ENCODE measurements at places on chromosomes 12 and 14. TPM values are rescaled to one million over a fixed set of nuclear protein-coding genes. Genes with fewer than 3 reads are reported as not detected.

Gene VASH1
- total RNA-seq: 9.2 TPM

Gene SCNN1A
- not detected for total RNA-seq

Gene OAS3
- total RNA-seq: 42.6 TPM

Gene PIWIL1
- not detected for total RNA-seq

DNA sequence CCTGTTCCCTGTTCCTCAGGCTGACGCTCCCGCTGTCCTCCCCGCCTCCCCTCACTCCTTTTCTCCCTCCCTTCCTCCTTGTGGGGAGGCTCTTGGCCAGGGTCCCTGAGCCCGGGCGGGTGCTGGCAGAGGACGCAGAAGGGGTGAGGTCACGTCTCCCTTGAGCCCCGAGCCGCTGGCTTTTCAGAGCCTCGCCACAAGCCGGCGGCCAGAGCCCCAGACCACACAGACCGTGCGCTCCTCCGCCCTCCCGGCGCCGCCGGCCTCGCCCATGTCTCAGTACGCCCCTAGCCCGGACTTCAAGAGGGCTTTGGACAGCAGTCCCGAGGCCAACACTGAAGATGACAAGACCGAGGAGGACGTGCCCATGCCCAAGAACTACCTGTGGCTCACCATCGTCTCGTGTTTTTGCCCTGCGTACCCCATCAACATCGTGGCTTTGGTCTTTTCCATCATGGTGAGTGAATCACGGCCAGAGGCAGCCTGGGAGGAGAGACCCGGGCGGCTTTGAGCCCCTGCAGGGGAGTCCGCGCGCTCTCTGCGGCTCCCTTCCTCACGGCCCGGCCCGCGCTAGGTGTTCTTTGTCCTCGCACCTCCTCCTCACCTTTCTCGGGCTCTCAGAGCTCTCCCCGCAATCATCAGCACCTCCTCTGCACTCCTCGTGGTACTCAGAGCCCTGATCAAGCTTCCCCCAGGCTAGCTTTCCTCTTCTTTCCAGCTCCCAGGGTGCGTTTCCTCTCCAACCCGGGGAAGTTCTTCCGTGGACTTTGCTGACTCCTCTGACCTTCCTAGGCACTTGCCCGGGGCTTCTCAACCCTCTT lies at the start of gene TMEM233:
TMEM233 (plus strand) TSS at position 197 of the 821 bp plus-strand sequence; CDS start at position 272, 75 bp downstream.
- peak within 1 kb of the TSS; percentile 73 for H3K4me3 ChIP-seq
- no peak for DNase-seq
- peak within 1 kb of the TSS; percentile 93 for H3K27ac ChIP-seq
- H3K36me3 ChIP-seq: no peaks in the 10 kb centered on the region
- no peaks in the 10 kb centered on the region for H3K27me3 ChIP-seq

GRCh38 chr14:101843665-101844064 lies 82.2 kb downstream of the PPP2R5C start:
- DNase-seq: no peak
- H3K27me3 ChIP-seq: no peaks in the 10 kb centered on the region
- no peak overlapping the region for H3K4me3 ChIP-seq
- no peak overlapping the region for H3K27ac ChIP-seq

- DNase-seq: peak; percentile 45
- H3K27ac ChIP-seq: peak overlapping the region; percentile 17
- no peaks in the 10 kb centered on the region for H3K36me3 ChIP-seq
- peaks cover 8% of the 10 kb centered on the region for H3K4me1 ChIP-seq
- no peaks in the 10 kb centered on the region for H3K27me3 ChIP-seq
- H3K4me3 ChIP-seq: no peak overlapping the region
Measured at GRCh38 chr12:68359674-68360073, 27.5 kb upstream of the MDM1 start.

DNA sequence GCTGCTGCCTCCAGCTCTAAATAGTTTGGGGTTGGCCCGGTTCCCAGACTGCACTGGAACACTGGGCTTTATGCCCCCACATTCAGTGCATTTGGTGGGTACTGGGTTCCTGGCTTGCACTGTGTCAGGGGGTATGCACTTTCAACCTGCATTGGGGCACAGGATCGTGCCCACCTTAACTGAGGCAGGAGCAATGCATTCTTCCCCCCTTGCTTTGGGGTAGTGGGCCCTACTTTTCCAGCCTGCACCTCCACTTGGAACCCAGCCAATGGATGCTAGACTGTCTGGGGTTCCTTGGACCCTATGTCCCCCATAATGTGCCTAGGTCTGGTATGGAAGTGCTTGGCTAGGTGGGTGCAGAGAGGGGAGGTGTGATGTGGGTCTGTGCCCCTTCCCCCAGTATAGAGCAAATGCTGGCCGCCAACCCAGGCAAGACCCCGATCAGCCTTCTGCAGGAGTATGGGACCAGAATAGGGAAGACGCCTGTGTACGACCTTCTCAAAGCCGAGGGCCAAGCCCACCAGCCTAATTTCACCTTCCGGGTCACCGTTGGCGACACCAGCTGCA lies 615 bp downstream of the TARBP2 start:
- DNase-seq: no peak
- H3K27ac ChIP-seq: peak overlapping the region; percentile 98
- H3K4me3 ChIP-seq: peak overlapping the region; percentile 54
- H3K4me1 ChIP-seq: peaks cover 37% of the 10 kb centered on the region
- no peaks in the 10 kb centered on the region for H3K27me3 ChIP-seq

- H3K36me3 ChIP-seq: no peaks in the 10 kb centered on the region
- no peak for DNase-seq
- no peaks in the 10 kb centered on the region for H3K27me3 ChIP-seq
- no peaks in the 10 kb centered on the region for H3K4me1 ChIP-seq
Measured at GRCh38 chr14:31712244-31713127, 151.3 kb downstream of the NUBPL start.

- no peaks in the 10 kb centered on the region for H3K4me1 ChIP-seq
- no peaks in the 10 kb centered on the region for H3K36me3 ChIP-seq
- H3K27ac ChIP-seq: no peak overlapping the region
- no peaks in the 10 kb centered on the region for H3K27me3 ChIP-seq
Measured at GRCh38 chr12:58530742-58531062, 389.6 kb downstream of the LRIG3 start.

DNA sequence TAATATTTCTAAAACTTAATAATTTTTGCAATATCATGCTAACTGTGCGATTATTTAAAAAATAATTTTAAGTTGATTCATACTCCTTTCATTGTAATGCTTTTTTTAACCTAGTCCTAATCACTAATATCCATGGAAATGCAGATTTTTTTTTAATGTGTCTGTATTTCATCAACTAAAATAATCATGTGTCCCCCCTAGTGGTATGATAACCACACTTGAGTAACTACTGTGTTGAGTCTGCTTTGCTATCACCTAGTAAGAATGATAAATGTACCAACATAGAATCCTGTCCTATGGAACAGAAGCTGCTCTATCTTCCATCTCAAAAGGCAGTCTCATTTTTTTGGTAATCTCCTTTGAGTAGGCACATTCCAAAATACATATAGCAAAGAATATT lies 19.1 kb upstream of the SYNE2 start:
- DNase-seq: no peak
- H3K4me1 ChIP-seq: peaks cover 11% of the 10 kb centered on the region
- H3K4me3 ChIP-seq: no peak overlapping the region
- H3K36me3 ChIP-seq: no peaks in the 10 kb centered on the region
- no peaks in the 10 kb centered on the region for H3K27me3 ChIP-seq

DNA sequence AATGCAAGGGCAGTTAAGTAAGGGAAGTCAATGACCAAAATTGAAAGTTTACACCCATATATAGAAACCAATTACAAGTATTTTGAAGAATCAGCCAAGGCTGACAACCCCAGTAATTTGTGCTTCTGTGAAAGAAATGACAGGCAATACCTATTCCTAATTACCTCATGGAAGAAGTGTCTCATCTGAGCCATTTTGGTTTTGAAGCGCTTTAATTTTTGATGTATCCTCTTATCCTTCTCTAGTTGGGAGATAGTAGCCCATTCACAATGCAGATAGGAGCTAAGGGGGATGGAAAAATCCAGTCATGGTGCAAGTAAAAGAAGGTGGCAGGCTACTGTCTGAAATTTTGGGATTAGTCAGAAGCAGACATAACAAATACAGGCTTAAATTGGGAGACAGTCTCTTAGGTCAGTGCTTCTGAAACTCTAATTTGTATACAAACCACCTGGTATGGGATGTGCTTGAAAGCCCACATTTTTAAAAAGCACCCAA lies 30.4 kb upstream of the SUPT16H start:
- no peaks in the 10 kb centered on the region for H3K4me1 ChIP-seq
- no peak for DNase-seq
- H3K27me3 ChIP-seq: no peaks in the 10 kb centered on the region
- H3K36me3 ChIP-seq: peaks cover 78% of the 10 kb centered on the region
- no peak overlapping the region for H3K4me3 ChIP-seq
- H3K27ac ChIP-seq: no peak overlapping the region

DNA sequence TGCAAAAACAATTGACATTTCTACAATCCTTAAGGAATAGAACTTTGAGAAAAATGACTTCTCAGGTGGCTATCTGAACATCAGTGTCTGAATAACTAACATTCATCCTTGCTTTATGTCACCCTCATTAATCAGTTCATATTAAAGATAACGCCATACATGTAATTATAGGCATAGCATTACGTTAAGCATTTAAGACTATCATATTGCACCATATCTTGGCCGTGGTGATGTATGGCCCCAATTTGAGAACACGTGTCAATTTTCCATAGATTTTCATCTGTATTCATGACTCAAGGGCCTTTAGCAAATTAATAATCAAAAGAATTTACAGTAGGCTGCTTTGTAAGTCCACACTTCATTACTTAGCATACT lies 81.6 kb downstream of the SPTSSA start:
- no peak for DNase-seq
- no peaks in the 10 kb centered on the region for H3K4me1 ChIP-seq
- no peak overlapping the region for H3K4me3 ChIP-seq
- H3K27me3 ChIP-seq: no peaks in the 10 kb centered on the region

DNA sequence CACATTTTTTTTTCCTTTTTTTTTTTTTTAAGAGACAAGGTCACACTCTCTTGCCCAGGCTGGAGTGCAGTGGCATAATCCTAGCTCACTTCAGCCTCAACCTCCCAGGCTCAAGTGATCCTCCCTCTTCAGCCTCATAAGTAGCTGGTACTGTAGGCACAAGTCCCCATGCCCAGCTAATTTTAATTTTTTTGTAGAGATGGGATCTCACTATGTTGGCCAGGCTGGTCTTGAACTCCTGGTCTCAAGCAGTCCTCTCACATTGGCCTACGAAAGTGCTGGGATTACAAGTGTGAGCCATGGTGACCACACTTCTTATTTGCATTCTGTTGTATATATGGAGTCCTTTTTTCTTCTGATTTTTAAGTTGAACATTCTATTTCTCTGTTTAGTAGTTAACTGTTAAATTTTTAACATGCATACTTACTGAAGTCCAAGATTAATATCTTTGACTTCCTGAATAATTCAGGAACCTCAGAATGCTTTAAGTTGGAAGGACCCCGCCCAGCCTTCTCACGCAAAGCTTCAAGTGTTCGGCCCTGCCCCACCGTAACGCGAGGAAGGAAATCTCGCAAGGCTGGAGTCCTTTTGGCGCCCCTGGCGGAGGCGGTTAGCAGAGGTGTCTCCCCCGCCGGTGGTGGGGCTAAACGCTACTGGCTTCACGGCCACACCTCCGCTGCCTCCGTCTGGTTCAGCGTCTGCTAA lies 21.6 kb downstream of the SPATS2 start:
- no peak overlapping the region for H3K27ac ChIP-seq
- no peaks in the 10 kb centered on the region for H3K27me3 ChIP-seq
- no peak overlapping the region for H3K4me3 ChIP-seq
- H3K36me3 ChIP-seq: no peaks in the 10 kb centered on the region
- no peaks in the 10 kb centered on the region for H3K4me1 ChIP-seq
- no peak for DNase-seq

- no peak for DNase-seq
- no peak overlapping the region for H3K4me3 ChIP-seq
- no peak overlapping the region for H3K27ac ChIP-seq
- H3K27me3 ChIP-seq: peaks cover 17% of the 10 kb centered on the region
- H3K4me1 ChIP-seq: no peaks in the 10 kb centered on the region
Measured at GRCh38 chr12:15244341-15244740, 23.1 kb upstream of the RERG start.

- no peak for DNase-seq
- no peaks in the 10 kb centered on the region for H3K4me1 ChIP-seq
- no peak overlapping the region for H3K4me3 ChIP-seq
Measured at GRCh38 chr12:117972301-117972700, 3.5 kb upstream of the KSR2 start.

DNA sequence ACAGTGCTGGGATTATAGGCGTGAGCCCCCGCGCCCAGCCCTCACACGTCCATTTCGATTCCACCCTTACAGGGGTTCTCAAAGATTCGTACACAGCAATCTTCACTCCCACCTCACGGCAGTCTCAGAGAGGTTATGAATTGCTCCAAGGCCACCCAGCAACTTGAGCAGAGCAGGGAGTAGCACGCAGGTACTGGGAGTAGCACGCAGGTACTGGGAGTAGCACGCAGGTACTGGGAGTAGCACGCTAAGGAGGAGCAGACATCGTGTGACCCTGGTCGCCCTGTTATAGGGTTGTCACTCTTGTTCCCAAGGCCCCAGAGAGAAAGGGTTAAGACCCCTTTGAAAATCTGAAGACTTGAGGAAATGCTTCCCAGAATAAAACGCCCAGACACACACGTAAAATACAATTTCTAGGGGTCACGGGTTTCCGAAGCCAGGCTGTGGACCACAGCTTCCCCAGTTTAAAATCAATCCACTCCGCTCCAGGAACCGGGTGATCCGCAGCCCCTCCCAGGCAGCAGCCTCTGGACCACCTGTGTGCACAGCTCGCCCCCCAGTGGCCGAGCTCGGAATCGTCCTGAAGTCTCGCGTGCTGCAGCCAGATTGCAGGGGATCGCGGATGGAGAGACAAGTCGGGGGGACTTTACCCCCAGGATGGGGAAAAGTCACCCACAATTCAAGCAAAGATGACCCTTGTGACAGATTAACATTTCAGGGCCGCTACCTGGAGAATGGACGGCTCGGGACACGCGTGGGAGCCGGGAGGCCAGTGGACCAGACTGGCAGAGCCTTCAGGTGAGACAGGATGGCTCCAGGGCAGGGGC lies 92.0 kb downstream of the SCARB1 start:
- no peak overlapping the region for H3K27ac ChIP-seq
- H3K36me3 ChIP-seq: peaks cover 3% of the 10 kb centered on the region
- H3K27me3 ChIP-seq: no peaks in the 10 kb centered on the region

DNA sequence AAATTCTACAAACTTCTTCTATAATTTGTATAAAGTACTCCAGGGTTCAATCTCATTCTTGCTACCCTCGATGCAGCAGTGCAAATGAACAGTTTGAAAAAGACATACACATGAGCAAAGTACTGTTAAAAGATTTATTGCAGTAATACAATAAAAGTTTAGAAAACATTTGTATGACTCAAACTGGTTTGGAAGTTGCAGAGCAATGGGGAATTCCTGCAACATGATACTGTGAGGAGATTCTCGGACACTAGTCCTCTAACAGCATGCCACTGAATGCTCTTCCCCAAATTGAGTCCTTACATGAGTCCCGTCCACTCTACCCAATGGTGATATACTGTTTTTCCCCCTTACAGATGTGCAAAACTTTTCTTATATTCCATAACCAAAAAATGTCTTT lies 45.4 kb downstream of the ATG14 start:
- H3K36me3 ChIP-seq: peaks cover 2% of the 10 kb centered on the region
- no peaks in the 10 kb centered on the region for H3K4me1 ChIP-seq
- no peak for DNase-seq
- no peak overlapping the region for H3K27ac ChIP-seq
- no peak overlapping the region for H3K4me3 ChIP-seq
